ENCODE measurements at places on chromosomes 2 and 18.

- DNase-seq = peak; percentile 5
Observed at GRCh38 chr2:226995625-226996041, 159.8 kb downstream of the RHBDD1 start.

GRCh38 chr2:156657809-156658208 lies 221.6 kb downstream of the GPD2 start:
- no peak for DNase-seq

DNA sequence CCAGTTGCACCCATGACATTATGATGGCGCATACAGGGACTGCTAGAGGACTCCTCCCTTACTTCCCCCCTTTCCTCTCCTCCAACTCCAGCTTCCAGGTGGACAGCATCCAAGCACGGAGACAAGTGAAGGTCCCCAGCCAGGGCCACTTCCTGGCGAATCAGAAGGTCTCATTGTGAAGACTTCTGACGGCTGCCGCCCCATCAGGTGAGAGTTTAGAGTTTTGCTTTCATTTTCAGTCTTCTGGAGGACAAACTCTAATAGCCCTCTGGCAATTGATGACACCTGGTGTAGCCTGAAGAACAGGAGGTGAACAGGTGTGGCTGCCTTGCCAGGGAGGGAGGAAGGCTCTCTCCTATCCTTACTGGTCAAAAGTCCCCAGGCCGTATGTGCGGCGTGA lies 77.3 kb upstream of the KCNH7 start:
- no peak for DNase-seq

GRCh38 chr2:20594957-20595356 lies 55.9 kb downstream of the HS1BP3 start:
- no peak for DNase-seq

- DNase-seq = no peak
Observed at GRCh38 chr2:51516667-51517066, 484.7 kb upstream of the NRXN1 start.

GRCh38 chr2:209577376-209578357 lies 153.8 kb downstream of the MAP2 start:
- no peak for DNase-seq

- DNase-seq = no peak
Observed at GRCh38 chr18:46276748-46277147, 172.6 kb downstream of the HAUS1 start.

GRCh38 chr2:126751477-126751876 lies 95.5 kb downstream of the GYPC start:
- DNase-seq = no peak

GRCh38 chr2:27960237-27960912 lies 69.8 kb downstream of the BABAM2 start:
- no peak for DNase-seq

- DNase-seq = no peak
Observed at GRCh38 chr2:64937687-64938491, 51.3 kb upstream of the SLC1A4 start.

GRCh38 chr2:30208453-30208852 lies 22.9 kb upstream of the LBH start:
- no peak for DNase-seq

DNA sequence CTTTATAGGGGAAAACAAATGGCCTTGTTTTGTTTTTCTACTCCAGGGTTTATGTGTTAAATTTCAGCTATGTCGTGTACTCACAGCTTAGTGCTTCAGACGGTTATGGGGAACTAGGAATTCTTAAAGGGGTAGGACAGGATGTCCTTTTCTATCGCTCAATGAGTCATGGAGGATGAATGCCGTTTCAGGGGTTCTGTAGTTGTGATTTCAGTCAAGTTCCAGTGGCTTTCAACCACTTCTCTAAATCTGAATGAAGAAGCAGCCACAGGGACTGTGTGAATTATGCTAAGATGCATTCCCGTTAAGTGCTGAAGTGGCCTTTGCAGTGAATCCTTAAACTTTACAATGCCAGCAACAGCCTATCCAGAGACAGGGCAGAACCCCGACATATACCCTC lies 1231.7 kb upstream of the ZEB2 start:
- no peak for DNase-seq

- no peak for DNase-seq
Observed at GRCh38 chr2:188244383-188244782, 47.3 kb upstream of the GULP1 start.

GRCh38 chr2:144099780-144100377 lies 420.0 kb downstream of the ZEB2 start:
- no peak for DNase-seq

DNA sequence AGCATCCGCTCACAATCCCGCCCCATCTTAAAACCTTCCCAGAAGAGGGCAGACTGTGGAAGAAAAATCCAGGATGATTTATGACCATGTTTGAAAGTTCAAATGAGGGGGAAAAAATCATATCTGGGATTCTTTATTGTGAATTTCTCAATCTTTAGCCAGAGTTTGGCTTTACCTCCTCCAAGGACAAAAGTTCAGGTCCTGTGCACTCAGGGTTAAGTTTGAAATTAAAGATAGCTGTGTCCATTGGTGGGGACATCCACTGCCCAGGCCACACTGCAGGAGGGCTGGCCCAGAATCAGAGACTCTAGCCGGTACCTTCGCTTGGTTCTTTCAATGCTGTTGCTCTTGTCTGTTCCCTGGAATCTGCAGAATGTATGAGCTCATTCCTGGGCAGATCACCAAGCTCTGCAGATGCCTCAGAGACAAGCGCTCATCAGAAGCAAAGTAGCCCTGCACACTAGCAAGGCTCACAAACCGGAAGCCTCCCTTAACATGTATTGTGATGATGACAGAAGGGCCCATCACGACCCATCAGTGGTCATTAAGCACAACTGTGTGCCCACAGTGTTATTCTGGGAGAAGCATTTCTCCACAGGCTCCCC lies 375.3 kb upstream of the KLHL29 start:
- DNase-seq = no peak

DNA sequence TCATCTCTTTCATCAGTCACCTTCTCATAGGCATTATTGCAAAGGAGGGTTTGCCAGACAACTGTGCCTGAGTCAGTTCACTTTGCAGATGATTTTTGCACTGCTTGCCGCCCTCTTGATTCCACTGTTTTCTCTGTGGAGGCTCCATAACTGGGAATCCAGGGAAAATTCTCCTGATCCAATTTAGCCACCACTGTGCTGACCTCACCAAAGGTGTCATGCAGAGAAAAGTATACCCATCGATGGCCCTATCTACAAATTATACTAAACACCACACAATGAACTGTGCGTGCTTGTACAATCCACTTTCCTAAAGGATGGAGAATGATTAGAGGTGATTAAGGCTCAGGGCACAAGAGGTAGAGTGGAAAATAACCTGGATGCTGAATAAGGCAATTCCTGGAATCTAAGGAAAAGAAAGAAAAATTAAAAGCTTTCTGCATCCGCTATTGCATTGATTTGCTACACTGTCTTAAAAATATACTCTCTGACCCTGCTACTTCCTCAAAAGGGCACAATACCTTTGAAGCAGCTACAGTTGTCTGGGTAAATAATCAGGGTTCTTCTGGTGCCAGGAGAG lies 409.4 kb downstream of the RIT2 start:
- no peak for DNase-seq

DNA sequence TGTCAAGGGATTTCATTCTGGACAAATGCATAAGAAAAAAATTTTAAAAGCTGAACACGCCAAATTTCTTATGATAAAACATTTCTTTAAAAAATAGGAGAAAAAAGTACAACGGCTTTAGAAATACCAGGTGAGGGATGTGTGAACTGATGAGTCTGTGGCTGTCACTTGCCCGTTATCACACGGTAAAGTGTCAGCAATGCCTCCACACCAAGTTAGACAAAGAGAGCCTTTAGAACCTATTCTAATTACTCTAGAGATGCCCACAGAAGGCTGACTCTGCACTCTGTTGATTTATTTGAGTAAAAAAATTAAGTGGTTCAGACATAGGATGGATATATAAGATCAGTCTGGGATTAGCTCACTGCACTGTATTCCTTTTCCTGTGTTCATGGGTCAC lies 523.8 kb downstream of the RNF144A start:
- DNase-seq = no peak

- DNase-seq = no peak
Observed at GRCh38 chr2:60806988-60807681, 51.1 kb downstream of the PAPOLG start.

GRCh38 chr2:193461431-193461934 lies 1266.8 kb upstream of the TMEFF2 start:
- DNase-seq = no peak

DNA sequence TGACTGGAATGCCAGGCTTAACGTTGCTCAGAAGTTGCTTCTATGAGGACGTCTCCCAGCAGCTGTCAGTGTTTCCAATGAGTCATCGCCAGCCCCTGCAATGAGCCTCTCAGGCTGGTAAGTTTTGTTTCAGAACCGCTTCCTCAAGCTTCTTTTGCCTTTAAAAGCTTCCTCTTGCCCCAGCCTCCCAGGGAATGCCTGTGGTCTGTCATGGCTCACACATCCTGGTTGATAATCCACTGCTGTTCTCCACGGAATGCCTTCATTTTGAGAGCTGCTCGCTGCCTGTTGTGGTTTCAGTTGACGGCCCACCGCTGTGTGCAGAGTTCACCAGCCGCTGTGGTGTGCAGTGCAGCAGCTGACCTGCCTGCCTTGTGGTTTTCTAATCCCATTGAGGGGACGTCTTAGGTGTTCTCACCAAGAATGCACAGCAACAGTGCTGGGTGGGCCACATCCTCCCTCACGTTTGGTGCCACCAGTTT lies 96.4 kb downstream of the RTP5 start:
- peak; percentile 33 for DNase-seq

DNA sequence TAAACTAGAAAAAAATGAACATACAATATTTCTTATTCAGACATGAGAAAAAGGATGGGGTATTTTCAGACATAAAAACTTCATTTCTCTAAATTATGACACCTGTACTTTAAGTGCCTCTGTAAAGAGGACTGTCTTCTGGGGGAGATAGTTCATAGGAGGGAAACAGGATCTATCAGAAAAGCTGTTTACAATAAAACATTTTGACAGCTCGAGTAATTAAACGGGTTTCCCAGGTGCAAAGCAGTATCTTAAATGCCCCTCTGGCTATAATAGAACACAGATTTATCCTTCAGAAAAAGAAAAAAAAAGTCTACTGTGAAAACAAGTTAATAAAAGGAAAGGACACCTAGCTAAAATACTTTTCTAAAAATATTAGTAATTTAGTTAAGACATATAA lies 311.4 kb upstream of the UBE2E3 start:
- no peak for DNase-seq

- DNase-seq = no peak
Observed at GRCh38 chr18:67517444-67517765, 885 bp upstream of the DSEL start.

DNA sequence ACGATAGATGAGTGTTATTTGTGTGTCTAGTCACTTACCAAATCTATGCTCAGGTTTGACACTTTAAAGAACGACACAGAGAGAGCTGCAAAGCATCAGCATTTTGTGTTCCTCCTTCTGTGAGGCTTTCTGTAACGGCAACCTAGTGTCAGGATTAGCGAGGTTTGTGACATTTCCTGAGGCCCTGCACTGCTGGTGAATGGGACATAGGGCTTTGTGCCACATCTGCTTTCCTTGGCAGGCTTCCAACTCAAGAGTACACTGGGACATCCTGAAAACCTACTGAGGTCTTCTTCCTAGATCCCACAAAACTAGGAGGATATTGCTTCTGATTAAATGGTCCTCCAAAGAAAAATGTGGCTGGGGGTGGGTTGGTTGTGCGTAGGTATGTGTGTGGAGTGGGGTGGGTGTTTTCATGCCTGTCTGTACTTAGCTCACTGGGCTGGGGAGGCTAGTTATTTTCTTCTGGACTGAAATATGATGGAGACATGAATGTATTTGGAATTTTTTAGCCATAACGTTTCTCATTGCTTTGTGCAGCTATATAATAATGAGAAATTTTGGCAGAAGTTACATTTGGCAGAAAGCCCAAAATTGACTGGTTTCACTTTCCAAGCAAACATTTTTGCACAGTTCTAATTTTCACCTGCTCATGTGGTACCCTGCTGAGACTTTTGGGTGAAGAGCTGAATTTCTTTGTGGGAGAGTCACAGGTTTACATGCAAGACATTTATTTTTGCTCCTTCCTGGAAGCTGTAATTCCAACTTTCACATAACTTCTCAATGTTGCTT lies 308.4 kb downstream of the XIRP2 start:
- DNase-seq = no peak

DNA sequence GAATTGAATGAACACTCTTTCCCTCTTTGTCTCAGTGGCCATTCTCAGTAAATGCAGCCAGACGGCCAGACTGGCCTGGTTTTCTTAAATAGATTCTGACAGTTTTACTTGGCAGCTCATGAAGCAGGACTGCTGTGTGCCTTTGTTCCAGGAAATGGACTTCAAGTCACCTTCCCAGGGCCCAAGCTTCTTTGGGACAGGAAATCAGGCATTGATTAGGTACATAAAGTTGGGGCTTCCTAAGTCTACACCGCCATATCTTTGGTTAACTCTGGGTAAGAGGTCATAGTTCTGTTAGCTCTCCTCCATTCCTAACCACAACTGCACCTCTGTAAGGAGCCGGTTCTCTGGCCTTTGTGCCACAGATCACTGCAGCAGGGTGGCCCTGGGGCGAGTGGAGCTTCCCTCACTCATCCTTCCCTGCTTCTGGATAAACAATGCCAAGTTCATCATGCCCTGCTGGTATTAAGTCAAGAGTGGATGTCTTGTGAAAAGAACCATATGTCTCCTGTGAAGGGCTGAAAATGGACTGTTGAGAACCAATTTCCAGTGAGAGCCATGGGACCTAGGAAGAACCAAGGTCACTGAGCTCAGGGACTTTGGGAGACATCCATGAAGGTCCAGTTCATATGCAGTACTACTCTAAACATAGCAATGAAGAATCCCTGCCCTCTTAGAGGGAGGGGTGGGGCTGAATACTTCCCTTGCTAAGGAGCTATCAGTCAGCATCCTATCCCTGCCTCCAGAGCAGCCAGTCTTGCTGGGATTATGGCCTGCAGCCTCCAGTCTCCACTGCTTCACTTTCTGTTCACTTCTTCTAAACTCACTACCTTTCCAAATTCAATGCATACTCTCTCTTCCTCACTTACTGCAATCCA lies 122.6 kb upstream of the XPO1 start:
- DNase-seq = no peak

DNA sequence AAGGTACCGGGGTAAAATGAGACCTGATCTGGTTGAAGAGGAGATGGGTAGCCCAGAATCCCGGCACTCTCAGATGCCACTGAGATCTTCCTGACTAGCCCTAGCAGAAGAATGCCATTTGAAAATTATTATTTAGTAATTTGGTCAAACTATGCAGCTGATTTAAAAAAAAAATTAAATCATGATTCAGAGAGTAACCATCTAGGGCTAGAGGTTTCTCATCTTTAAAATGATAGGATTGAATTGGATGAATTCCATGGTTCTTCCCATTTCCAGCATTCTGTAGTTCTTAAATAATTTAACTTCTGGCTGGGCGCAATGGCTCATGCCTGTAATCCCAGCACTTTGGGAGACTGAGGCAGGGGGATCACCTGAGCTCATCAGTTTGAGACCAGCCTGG lies 106.1 kb downstream of the MYO1B start:
- no peak for DNase-seq

DNA sequence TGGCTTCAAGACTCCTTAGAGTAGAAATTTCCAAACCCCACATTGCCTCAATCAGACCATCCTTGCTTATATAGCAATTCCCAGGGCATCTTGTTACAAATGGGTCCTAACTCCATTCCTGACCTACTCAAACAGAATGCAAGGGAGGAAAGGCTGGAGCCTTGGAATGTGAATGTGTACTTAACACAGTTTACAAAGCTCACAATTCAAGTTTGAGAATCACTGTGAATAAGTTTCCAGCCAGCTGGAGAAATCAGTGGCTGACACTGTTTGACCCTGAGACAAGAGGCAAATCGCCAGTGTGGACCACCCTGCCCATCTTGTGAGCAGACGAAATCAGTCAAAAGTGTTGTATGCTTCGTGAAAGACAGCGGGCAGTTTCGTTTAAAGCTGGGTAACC lies 65.5 kb downstream of the SOWAHC start:
- no peak for DNase-seq

- no peak for DNase-seq
Observed at GRCh38 chr2:234702731-234703225, 205.9 kb upstream of the ARL4C start.

Data from stimulated activated CD4-positive, alpha-beta T cell treated with anti-CD3 and anti-CD28 coated beads, TNF-alpha, amount 100 ng/mL, for 1 hour (primary cell).